ENCODE measurements at places on chromosomes 11 and 22.

DNA sequence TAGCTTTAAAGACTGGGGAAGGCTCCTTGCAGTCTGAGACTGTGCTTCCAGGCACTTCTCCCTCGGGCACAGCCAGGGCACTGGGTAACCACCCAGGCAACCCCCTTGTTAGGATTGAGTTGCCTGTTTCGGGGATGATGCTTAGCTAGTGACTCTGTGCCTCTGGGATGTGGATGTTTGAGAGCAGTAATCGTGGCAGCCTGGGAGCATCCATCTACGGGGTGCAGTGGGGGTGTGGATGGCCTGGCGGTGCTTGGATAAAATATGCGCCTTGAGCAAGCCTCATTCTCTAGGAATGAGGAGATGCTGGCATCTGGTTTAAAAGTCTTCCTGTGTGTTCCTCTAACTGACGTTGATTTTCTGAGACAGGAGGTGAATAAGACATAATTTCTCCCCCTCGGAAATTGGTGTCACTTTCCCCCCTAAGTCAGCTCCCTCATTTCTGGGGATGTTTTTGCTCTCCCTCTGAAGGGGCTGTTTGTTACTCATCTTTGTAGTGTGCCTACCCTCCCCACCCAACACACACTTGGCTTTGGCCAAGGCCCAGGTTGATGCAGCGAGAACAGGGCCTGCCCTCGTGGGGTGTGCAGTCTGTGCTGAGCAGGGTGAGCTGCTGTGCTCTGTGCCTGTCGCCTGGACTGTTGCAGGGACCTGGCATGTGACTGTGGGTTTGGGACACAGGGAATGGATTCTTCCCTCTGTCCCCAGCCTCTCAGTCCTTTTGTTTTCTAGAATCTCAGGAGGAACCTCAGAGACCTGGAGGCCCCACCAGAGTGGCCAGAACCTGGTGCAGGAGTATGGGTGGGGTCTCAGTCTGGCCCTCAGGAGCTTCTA is 2.0 kb downstream of the GNAZ start:
- H3K27me3 ChIP-seq, result no peaks in the 10 kb centered on the region
- H3K4me1 ChIP-seq, result no peaks in the 10 kb centered on the region
- H3K36me3 ChIP-seq, result no peaks in the 10 kb centered on the region

DNA sequence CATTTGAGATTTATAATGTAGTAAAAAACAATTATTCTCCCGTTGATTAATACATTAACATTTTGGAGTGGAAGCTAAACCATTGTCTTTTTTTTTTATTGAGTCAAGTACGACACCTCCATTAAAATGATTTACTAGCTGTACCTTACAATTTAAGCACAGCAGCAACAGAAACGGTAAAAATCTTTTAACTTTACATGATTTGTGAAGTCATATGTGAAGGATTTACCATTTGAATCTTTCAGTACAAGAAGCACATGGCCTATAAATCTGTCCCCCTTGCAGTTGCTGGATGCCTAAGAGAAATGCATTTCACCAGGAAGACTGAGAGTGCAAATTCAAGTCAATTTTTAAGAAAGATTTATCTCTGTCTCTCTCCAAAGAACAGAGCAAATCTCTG is 324.6 kb downstream of the CADM1 start:
- no peaks in the 10 kb centered on the region for H3K36me3 ChIP-seq
- H3K27me3 ChIP-seq, result no peaks in the 10 kb centered on the region
- DNase-seq, result no peak
- no peaks in the 10 kb centered on the region for H3K4me1 ChIP-seq
- no peak overlapping the region for H3K4me3 ChIP-seq

- H3K4me1 ChIP-seq, result peaks cover 8% of the 10 kb centered on the region
- peak overlapping the region; percentile 65 for H3K27ac ChIP-seq
- no peaks in the 10 kb centered on the region for H3K36me3 ChIP-seq
- H3K27me3 ChIP-seq, result no peaks in the 10 kb centered on the region
Observed at GRCh38 chr11:2934021-2934550, 4.9 kb upstream of the PHLDA2 start.

GRCh38 chr11:9947231-9947864 is 283.5 kb downstream of the SWAP70 start:
- no peaks in the 10 kb centered on the region for H3K4me1 ChIP-seq
- no peak for DNase-seq
- no peaks in the 10 kb centered on the region for H3K36me3 ChIP-seq
- no peak overlapping the region for H3K4me3 ChIP-seq

- no peak overlapping the region for H3K4me3 ChIP-seq
- no peak overlapping the region for H3K27ac ChIP-seq
Observed at GRCh38 chr11:8298801-8299786, 35.4 kb upstream of the LMO1 start.

DNA sequence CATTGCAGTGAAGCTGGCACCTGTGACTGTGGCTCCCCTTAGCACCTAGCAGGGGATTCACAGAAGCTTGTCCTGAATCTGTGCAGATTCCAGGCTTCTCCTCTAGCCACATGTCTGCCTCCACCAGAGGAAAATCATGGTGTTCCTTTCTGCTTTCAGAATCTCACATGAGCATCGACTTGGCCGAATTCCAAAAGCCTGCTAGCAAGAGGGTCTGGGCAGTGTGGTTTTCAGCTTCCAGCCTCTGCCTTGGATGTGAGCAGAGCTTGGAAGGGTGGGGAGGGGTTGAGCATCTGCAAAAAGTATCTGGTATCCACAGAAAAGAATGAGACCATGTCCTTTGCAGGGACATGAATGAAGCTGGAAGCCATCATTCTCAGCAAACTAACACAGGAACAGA is 911.1 kb downstream of the TBC1D22A start:
- DNase-seq, result no peak
- H3K4me3 ChIP-seq, result no peak overlapping the region
- no peaks in the 10 kb centered on the region for H3K4me1 ChIP-seq

GRCh38 chr11:126592496-126593410 is 237.3 kb downstream of the ST3GAL4 start:
- H3K27ac ChIP-seq, result no peak overlapping the region
- no peak for DNase-seq
- no peaks in the 10 kb centered on the region for H3K27me3 ChIP-seq
- H3K4me1 ChIP-seq, result no peaks in the 10 kb centered on the region

DNA sequence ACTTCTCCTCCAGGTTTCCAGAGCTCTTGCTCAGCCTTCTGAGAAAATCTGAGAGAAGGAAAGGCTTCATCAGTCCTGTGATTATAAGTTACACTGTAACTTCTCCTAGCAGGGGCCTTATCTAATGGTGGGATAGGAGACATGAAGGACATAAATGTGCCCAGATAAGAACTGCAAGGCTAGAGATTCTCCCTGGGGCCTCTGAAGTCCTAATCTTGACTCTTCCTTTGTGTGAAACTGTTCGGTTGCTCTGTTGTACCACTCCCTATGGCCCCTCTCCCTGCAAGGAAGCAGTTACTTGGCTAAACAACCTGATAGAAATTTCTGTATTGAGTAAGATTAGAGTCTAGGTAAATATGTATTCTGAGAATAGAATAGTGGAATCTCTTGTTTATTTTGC is 780.9 kb downstream of the ETS1 start:
- H3K36me3 ChIP-seq, result no peaks in the 10 kb centered on the region
- no peak overlapping the region for H3K27ac ChIP-seq
- no peaks in the 10 kb centered on the region for H3K4me1 ChIP-seq
- no peak for DNase-seq
- no peak overlapping the region for H3K4me3 ChIP-seq
- no peaks in the 10 kb centered on the region for H3K27me3 ChIP-seq

- peak; percentile 25 for DNase-seq
- H3K4me3 ChIP-seq, result no peak overlapping the region
- no peaks in the 10 kb centered on the region for H3K36me3 ChIP-seq
- H3K27ac ChIP-seq, result no peak overlapping the region
Observed at GRCh38 chr11:71191201-71191600, 61.2 kb downstream of the SHANK2 start.

GRCh38 chr22:20423008-20423905 is 14.4 kb downstream of the SCARF2 start:
- no peak for DNase-seq
- H3K4me3 ChIP-seq, result no peak overlapping the region
- H3K36me3 ChIP-seq, result no peaks in the 10 kb centered on the region

GRCh38 chr22:19983741-19984140 is 32.9 kb downstream of the ARVCF start:
- H3K27ac ChIP-seq, result no peak overlapping the region
- DNase-seq, result no peak
- H3K36me3 ChIP-seq, result no peaks in the 10 kb centered on the region
- H3K4me1 ChIP-seq, result peaks cover 21% of the 10 kb centered on the region
- H3K27me3 ChIP-seq, result no peaks in the 10 kb centered on the region
- no peak overlapping the region for H3K4me3 ChIP-seq

DNA sequence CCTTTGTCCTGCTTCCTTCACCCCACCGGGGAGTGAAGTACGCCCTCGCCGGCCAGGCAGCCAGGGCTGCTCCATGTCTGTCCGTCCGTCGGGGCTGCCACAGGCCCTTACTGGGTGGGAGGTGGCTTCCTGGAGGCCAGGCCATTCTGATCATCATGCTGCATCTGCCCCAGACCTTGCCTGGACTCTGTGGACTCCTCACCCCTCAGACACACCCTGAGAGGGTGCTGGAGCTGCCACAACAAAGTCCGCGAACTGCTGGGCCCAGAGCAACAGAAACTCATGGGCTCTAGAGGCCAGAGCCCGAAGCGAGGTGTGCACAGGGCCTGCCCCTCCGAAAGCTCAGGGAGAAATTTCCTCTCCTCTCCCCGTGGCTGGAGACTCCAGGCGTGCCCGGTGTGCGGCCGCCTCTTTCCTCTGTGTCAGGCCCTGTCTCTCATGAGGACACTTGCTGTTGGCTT is 124.2 kb downstream of the KCNQ1OT1 start:
- no peaks in the 10 kb centered on the region for H3K36me3 ChIP-seq
- H3K27me3 ChIP-seq, result no peaks in the 10 kb centered on the region
- H3K4me1 ChIP-seq, result no peaks in the 10 kb centered on the region
- H3K27ac ChIP-seq, result no peak overlapping the region

GRCh38 chr11:113034576-113034975 is 73.4 kb downstream of the NCAM1 start:
- H3K4me1 ChIP-seq, result no peaks in the 10 kb centered on the region
- no peak for DNase-seq
- H3K27me3 ChIP-seq, result no peaks in the 10 kb centered on the region
- H3K4me3 ChIP-seq, result no peak overlapping the region

DNA sequence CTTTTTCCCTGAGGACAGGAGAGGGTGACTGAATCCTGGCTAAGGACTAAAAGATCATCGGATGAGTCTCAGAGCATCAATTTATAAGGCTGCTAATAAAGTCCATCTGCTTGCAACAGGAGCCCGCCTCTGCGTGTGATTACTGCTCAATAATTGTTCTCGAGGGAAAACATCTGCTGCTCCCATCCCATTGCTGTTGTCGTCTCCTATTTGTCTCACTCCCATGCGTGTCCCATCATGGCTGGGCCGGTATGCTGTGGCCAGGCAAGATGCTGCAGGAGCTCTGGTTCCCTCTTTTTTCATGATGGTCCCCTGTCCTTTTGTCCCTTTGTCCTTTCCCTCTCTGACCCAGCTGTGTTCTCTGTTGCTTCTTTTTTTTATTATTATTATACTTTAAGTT is 121.2 kb downstream of the SPATA19 start:
- H3K27me3 ChIP-seq, result no peaks in the 10 kb centered on the region
- H3K27ac ChIP-seq, result no peak overlapping the region
- H3K4me1 ChIP-seq, result no peaks in the 10 kb centered on the region
- no peak overlapping the region for H3K4me3 ChIP-seq

Measured in breast epithelium (tissue), 4 donors.